ENCODE measurements at places on chromosomes 1 and 21.

DNA sequence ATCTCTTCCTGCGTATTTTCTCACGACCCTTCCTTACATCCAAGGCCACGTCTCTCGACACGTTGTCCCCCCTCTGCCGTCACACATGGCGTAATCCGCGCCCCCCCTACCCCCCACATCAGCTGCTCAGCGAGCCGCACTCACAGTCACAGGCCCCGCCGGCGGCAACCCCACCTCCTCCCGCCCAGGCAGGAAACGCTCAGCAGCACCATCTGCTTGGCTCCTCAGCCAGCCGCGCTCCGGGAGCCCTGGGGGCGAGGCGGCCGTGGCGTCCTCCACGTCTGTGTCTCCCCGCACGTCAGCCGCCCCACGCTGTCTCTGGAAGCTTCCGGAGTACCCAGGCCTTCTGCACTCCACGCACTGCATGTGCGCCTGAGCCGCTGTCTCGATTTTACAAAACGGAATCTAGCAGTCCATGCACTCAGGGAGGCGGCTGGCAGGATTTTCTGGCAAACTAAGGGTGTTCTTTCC, 64.6 kb downstream of the SIK1 start:
- peak; percentile 84 for DNase-seq

DNA sequence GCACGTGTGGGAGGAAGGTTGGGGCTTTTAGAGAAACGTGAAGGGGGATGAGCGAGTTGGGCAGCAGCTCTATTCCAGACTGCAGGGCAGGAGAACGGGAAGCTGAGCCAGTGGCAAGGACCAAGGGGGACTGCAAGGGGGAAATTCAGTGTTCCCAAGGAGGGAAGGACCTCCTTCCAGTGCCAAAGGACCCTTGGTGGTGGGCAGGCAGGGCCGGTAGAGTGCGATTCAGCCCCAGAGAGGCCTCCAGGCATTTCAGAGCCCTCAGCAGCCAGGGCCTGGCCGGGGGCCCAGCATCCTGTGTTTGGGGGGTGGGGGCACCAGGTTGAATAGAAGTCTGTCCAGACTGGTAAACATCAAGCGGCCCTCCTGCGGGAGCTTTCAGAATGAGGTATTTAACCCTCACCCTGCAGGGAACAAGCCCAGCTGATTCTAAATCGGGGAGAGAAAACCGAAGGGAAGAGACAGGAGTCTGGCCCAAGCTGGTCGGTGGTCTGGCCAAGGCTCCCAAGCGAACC, 2.3 kb downstream of the COL9A2 start:
- DNase-seq: no peak

GRCh38 chr1:198520524-198521254, 19.8 kb downstream of the ATP6V1G3 start:
- no peak for DNase-seq

GRCh38 chr1:242449661-242450060, 74.8 kb downstream of the PLD5 start:
- DNase-seq: no peak

GRCh38 chr1:221188458-221188857, 309.2 kb downstream of the HLX start:
- no peak for DNase-seq

GRCh38 chr21:43370091-43370658, 56.8 kb downstream of the SIK1 start:
- DNase-seq: no peak

DNA sequence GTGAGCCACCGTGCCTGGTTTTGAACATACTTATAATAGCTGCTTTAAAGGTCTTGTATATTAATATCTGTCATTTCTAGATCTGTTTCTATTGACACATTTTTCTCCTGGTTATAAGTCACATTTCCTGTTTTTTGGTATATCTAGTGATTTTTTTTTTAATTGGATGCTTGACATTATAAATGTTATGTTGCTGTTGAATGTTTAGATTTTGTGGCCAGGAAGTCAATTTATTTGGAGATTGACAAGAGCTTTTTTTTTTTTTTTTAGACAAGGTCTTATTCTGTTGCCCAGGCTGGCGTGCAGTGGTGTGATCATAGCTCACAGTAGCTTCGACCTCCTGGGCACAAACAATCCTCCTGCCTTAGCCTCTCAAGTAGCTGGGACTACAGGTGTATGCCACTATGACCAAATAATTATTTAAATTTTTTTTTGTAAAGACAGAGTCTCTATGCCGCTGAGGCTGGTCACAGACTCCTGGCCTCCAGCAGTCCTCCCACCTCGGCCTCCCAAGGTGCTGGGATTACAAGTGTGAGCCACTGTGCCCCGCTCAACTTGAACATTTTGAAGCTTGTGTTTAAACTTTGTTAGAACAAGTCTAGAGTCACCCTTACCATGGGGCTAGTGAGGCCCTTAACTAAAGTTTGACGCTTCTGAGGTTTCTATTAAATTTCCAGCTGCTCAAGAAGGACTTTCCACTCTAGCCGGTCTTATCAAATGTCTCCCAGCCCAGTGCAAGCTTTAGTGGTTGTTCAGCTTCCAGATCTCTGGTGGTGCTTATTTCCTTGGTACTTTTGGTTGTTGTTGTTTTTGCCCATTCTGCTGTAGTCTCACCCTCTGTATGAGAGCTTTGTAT, 8.6 kb upstream of the CHI3L2 start:
- no peak for DNase-seq

GRCh38 chr21:36661511-36662309, 37.2 kb upstream of the SIM2 start:
- peak; percentile 45 for DNase-seq

- peak; percentile 80 for DNase-seq
Measured at GRCh38 chr1:224726441-224727182, 110.5 kb downstream of the CNIH3 start.

Data from hepatic stellate cell (primary cell).